HepG2 (cell line): ENCODE measurements at places on chromosomes 1 and 21. TPM values are rescaled to one million over a fixed set of nuclear protein-coding genes. Genes with fewer than 3 reads are reported as not detected.

Gene S100A4
- polyA plus RNA-seq = 9.6 and 12.9 TPM in 2 replicates

Gene CELSR2
- polyA plus RNA-seq = 6.6 and 7.8 TPM in 2 replicates

Gene CELF3
- polyA plus RNA-seq = not detected in 2 replicates

Gene SV2A
- 1.9 and 3.3 TPM in 2 replicates for polyA plus RNA-seq

Gene FAM43B
- 0.63 and 0.80 TPM in 2 replicates for polyA plus RNA-seq

Gene PIGR
- 0.04 TPM in 1 of 2 replicates, not detected in the other for polyA plus RNA-seq

DNA sequence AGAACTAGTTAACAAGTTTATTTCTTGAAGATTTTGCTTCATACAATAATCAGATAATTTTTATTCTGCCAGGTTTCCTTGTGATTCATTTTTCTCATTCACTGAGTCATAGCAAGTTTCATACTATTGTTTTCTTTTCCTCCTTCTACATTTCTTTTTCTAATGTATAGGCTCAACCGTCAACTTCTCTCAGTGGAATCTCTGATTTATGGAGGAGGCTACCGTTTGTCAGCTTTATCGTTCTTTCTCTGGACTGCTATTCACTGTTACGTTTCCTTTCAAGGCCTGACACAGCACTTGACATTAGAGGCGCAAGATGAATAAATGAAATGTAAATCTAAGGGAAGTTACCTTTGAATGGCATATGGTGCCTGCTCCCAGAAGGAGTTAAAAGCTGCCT, 284.3 kb upstream of the NR5A2 start:
- DNase-seq = no peak

DNA sequence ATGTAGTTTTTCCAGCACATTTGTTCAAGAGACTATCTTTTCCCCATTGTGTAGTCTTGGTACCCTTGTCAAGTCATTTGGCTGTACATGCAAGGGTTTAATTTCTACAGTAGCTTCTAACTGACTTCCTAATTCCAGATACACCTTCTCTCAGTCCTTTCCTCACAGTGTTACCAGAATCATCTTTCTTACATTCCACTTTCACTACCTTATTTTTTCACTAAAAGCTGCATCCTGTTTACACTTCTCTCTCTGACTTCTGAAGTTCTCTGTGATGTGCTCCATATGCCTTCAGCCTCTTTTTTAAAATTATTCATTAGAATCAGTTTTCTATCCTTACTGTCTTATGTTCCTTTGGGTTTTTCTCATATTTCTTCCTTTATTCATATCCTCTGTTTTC, 57.1 kb upstream of the RWDD3 start:
- no peak for DNase-seq

DNA sequence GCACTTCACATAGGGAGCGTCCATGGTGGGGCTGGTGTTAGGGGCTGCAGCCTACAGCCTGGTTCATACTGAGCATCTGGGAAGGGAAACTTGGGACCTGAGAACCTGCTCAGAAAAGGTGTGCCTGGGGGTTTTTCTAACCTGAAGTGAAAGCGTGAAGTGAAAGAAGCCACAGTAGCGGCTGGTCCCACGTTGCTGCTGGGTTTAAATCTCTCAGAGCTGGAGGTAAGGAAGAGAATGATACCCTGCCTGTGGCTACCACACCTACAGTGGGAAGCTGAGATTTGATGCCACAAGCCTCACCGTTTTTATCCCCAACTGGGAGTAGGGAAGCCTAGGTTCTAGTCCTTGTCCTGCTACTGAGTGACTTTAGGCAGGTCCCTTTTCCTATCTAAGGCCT, 21.0 kb upstream of the FUCA1 start:
- DNase-seq = no peak

DNA sequence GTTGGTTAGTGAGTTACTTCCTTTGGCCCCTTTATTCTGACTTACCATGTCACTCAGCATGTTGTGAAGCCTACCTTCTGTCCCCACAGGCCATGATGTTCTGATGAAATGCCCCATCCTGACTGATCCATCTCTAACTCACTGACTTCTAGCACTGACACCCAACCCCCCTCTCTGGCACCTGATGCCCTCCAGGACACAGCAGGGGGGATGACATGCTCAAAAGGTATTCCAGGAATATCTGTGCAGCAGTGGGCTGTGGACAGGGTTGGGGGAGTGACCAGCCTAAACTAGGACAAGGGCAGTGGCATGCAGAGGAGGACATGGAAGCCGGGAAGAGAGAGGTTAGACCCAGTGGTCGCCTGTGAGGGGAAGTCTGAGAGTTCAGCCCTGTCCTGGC, 25.5 kb downstream of the SYT2 start:
- no peak for DNase-seq

DNA sequence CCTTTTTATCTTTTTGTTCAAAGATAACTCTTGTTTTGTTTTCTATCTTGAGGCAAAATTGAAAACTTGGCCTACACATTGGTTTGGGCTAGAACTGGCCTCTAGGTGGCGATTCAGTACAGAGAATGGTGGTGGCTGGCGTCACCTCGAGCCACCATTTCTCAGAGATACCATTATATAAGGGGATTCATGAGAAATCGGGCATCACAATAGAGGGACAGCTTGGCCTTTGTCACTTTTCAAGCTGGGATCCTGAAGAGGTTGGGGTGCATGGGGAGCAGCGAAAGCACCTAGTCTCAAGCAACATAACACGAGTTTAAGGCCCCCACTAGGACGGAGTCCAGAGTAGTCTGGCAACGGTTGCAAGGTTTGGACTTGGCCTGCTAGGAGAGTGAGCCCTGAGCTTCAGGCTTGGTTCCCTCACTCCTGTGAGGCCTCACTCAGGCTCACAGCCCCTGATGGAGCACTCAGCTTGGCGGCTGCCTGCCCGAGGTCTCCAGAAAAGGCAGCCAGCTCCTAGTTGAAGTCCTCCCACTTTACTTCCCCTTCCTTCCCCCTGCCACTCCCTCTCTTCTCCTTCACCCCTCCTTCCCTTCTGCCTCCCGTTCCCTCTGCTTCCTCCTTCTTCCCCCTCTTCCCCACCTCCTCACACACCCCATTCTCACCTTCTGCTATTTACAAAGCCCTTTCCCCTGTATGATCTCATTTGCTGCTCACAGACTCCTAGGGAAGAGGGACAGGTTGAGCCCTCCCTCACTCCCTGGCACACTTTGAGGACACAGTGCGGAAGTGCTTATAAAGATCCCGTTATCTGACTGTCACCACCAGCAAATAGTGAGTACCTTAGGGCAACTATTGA, 67.8 kb downstream of the LRIG2 start:
- DNase-seq = peak; percentile 68

DNA sequence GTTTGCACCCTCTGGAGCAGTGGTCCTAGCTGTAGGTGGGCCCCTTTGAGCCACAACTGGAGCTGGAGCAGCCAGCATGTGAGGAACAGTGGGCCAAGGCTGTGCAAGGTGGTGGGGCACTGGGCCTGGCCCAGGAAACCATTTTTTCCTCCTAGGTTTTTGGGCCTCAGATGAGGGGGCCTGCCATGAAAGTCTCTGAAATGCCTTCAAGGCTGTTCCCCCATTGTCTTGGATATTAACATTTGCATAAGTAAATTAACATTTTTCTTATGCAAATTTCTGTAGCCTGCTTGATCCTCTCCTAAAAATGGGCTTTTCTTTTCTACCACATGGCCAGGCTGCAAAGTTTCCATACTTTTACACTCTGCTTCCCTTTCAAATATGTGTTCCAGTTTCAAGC, 212.0 kb downstream of the NTNG1 start:
- no peak for DNase-seq

DNA sequence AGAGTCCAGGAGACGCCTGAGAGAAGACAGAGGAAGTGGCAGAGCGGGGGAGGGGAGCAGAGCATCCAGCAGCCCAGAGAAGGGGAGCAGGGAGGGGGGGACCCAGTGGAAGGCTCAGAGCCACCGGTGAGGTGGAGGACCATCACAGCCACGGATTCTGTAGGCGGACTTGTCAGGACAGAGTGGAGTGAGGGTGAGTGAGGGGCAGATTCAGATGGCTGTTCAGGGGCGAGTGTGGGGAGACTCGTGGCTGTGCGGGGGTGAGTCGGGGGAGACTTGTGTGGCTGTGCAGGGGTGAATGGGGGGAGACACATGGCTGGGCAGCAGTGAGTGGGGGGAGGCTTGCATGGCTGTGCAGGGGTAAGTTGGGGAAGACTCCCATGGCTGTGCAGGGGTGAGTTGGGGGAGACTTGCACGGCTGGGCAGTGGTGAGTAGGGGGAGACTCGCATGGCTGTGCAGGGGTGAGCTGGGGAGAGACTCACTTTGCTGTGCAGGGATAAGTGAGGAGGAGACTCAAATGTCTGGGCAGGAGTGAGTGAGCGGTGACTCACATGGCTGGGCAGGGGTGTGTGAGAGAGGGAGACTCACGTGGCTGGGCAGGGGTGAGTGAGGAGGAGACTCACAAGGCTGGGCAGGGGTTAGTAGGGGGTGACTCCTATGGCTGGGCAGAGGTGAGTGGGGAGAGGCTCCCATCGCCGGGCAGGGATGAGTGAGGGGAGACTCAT, 56.8 kb upstream of the ABCG1 start:
- no peak for DNase-seq

GRCh38 chr1:20634594-20635084, 1.4 kb downstream of the PINK1 start:
- DNase-seq = peak; percentile 20

DNA sequence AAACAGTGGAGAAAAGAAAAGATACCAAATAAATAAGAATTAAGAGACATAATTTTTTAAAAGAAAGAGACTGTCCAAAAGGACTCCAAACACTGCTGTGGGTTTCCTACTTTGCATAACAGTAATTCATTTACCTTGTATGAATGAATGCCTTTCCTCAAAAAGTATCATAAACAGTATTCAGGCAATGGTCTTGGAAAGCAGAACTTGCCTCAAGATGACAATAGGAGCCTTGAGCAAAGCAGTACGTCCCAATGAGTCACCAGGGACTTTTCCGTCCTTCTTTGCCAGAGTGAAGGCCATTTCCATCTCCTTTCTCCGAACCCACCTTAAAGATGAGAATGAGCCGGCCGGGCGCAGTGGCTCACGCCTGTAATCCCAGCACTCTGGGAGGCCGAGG, 186.4 kb downstream of the ZBTB18 start:
- no peak for DNase-seq
